ENCODE measurements at places on chromosomes 2 and 18.

DNA sequence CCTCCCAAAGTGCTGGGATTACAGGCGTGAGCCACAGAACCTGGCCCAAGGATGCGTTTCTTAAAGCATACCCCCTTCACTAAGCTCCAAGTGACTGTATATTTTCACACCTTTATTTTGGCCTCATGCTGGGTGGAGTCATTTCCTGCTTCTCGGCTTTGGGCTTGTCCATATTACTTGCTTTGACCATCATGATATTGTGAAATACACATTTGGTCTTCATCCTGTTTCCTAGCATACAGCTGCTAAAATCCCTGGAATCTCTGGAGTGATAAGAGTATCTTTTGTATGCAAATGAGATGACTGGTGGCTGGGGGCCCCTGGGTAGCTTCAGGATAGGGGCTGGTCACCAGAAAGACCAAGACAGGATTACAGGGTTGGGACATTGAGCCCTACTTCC lies 17.6 kb upstream of the COLEC12 start:
- no peak for DNase-seq

DNA sequence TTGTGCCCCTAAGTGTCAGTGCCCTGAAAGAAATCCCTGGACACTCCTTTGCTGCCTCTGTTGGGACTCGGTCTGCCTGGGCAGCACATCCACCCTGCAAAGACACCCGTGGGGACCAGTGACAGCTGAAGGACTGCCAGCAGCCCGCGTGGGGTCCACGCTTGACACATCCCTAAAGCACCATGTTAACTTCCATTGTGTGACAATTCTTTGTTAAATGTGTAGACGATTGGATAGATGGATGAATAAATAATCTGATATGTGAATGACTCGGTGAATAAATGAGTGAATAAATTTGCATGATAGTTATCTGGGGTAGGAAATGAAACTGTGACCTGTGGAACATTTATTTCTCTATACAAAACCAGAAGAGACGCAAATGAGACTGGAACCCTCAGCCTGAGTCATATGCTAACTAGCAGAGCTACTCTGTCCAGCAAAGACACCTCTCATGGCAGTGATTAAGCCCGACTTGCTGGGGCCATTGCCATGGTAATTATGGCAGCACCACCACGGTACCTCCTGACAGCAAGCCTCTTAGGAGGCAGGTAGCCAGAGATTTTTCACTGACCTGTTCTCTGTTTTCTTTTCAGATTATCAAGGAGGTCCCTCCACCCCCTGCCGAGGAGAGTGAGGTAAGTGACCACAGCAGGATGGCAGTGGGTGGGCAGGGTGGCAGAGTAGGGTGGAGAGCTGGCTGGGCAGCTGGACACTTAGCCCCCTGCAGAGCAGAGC lies 156.8 kb downstream of the ANTXR1 start:
- no peak for DNase-seq

DNA sequence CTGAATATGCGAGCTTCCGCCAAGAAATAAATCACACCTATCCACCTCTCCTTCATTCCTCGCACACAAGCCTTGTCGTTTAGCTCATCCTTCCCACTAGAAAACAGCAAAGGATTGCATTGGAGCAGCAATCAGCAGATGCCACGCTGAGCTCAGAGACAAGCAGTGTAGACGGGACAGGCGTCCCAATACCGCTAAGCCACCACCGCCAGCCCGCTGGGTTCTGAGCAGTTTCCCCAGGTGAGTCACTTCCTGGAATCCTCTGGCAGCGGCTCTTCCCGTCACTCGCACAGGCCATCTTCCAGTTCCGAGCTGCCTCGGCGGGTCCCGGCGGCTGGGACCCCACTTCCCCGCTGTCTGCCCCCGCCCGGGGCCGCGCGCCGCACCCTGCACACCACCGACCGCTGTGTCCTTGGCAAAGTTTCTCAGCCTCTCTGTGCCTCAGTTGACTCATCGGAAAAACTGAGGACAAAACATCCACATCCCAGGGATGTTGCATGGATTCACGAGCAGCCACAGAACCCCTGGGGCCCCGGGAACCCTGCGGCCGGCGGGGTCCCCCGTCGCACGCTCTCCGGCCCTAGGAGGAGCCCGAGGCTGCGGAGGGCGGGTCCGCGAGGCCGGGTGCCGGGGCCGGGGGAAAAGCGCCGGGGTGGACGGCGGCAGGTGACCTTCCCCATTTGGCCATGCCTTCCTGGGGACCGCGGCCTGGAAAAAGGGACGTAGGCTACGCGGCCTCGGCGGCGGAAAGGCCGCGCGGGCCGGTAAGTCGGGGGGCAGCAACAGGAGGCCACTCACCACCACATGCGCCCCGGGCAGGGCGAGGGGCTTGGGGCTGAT lies 573 bp downstream of the KDSR start:
- peak; percentile 69 for DNase-seq

GRCh38 chr18:34995746-34996145 lies 45.5 kb upstream of the MAPRE2 start:
- no peak for DNase-seq

DNA sequence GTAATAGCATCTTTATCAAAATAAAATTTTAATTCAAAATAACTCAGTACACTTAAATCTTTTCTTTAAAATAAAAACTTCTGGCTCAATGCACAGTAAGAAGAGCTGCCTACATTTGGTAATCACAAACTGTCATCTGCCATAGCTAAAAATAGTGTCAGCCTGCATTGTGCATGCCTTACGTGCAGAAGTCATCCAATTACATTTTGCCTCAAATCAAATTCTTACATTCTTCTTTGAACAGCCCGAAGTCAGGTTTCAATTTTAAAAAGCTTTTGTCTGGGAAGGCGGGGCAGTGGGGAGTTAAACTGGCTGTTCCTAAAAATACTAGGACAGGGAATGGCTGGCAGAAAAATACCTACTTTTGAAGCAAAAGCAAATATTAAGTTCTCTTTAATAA lies 51.1 kb downstream of the RTN4 start:
- DNase-seq = no peak

Measured in CD8-positive, alpha-beta T cell (primary cell).